ENCODE measurements at places on chromosomes 2 and 18.

GRCh38 chr2:239261356-239261755 lies 139.5 kb downstream of the HDAC4 start:
- DNase-seq = no peak

- DNase-seq = no peak
Observed at GRCh38 chr2:175007510-175007909, 2.3 kb upstream of the CHN1 start.

GRCh38 chr2:96437512-96437911 lies 67.6 kb downstream of the NEURL3 start:
- no peak for DNase-seq

- DNase-seq = no peak
Observed at GRCh38 chr18:48538531-48539405, at the start of gene CTIF. Gene CTIF (plus strand): TSS chr18:48539031. CDS start chr18:48619566, 80,535 bp downstream.

GRCh38 chr2:59168766-59169165 lies 927.6 kb upstream of the FANCL start:
- no peak for DNase-seq

DNA sequence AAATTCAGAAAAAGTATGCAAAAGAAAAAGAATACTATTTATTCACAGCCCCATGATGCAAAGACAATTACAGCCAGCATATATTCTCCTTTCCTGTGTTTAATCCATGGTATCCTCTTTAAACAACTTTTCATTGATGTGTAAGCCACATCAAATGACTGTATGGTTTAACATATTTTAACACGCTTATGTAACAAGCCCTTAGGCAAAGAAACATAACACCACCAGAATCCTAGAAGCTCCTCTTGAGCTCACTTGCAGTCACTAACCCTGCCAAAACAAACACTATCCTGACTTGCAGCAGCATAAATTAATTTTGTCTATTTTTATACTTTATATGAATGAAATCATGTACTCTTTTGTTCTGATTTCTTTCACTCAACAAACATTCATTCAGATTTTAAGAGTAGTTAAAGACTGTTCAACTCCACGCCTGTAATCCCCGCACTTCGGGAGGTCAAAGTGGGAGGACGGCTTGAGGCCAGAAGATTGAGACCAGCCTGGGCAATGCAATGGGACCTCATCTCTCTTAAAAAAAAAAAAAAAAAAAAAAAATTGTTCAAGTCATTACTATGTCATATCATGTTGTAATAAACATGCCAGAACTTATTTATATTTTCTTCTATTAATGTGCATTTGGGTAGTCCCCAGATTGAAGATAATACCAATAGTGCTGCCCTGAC lies 226.3 kb downstream of the NBAS start:
- DNase-seq = no peak

- DNase-seq = no peak
Observed at GRCh38 chr18:42509750-42510415, 554.8 kb downstream of the PIK3C3 start.

DNA sequence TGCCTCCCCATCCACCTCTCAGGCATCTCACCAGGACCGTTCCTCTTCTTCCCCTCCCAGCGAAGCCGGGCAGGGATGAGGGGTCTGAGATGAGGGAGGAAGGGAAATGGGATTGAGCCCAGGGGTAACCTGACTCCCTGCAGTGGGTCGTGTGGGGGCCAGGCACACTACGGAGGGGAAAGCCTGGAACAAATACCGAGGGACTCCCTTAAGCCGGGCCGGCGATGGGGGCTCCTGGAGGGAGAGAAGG lies 250 bp upstream of the SPEG start:
- no peak for DNase-seq

DNA sequence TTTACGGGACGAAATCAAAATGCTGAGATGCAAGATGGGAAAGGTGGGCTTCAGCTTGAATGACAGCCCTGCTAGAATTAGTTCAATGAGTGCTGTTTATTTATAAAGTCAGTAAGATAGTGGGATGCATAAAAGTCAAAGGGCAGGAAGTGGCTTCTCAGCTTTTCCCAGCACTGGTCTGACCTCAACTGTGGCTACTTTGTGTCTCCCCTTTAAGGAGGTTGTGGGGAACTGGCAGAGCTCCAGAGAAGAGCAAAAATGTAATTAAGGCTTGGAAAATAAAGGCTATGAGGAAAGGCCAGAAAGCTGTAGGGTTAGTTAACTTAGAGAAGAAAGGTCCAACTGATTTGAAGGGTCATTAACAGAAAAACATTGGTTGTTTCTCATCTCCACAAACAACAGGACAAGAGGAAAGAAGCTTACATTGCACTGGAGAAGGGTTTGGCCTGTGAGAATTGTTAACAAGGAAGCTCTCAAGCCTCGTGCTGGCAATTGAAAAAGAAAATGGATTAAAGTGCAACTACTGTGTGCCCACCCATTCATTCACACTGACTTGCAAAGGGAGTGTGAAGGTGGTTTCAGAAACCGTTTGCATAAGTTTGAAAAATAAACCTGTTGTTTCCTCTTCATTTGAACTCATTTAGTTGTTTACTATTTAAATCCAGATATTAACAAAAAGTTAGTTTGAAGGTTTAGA lies 68.8 kb upstream of the CD28 start:
- no peak for DNase-seq

DNA sequence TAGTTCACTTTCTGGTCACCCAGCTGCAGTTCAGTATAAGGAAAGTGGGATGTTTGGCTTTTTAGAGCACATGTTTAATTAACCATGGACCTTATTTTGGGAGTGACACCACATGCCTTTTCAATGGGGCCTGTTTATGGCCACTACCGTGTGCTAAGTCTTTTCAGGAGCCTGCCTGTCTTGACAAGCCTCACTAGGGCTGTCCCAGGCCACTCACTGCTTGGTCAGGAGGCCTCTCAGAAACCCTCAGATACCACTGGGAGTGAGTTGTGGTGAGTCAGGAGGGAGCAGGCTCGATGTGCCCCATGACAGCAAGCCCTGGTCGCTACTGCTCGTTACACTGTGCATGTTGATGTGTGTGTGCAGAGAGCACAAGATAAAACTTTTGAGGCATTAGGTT lies 123.0 kb downstream of the MAP4K4 start:
- no peak for DNase-seq

- DNase-seq = no peak
Observed at GRCh38 chr2:196990788-196991461, 64.4 kb upstream of the PGAP1 start.

GRCh38 chr2:84805250-84805958 lies 75.5 kb downstream of the TRABD2A start:
- DNase-seq = no peak

DNA sequence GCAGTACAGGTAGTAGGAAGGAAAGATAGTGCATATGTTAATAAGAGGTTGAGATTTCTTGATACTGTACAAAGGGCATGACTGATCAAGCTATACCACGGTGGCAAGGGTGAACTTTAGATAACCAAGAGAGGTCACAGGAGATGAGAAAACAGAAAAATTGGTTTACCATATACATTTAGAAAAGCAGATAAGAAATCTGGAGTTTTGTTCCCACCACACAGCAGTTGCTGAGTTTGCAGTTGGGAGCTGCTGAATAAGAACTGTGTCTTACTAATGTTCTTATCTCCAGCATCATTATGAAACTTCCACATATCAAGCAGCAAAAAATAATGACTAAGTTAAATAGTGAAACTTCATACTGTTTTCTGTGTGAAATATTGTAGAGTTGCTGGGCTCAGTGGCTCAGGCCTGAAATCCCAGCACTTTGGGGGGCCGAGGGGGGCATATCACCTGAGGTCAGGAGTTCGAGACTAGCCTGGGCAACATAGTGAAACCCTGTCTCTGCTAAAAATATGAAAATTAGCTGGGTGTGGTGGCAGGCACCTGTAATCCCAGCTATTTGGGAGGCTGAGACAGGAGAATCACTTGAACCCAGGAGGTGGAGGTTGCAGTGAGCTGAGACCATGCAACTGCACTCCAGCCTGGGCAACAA lies 12.0 kb upstream of the IMPACT start:
- DNase-seq = no peak

DNA sequence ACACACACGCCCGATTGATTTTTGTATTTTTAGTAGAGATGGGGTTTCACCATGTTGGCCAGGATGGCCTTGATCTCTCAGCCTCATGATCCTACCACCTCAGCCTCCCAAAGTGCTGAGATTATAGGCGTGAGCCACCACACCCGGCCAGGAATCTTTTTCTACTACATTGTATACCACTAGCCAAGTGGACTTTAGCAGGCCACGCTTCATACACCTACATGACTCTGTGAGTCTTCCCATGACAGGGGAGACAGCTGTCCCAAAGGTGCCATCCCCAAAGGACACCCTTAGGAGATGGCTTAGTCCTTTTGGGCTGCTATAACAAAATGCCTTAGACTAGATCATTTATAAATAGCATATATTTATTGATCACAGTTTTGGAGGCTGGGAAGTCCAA lies 32.8 kb downstream of the ERMN start:
- no peak for DNase-seq

DNA sequence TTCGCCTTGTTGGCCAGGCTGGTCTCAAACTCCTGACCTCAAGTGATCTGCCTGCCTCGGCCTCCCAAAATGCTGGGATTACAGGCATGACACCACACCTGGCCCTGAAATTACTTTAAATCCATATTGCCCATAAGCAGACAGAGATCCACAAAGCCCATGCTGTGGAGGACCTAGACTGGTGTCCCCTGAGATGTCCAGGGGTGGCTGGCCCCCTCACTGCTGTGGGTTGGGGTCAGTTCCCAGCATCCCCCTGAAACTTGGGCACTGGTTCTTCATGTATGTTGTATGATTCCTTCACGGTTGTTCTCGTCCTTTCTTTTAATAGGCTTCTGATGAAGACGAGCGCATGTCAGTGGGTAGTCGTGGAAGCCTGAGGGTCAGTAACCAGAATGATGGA lies 78.1 kb upstream of the RBM44 start:
- DNase-seq = no peak

- DNase-seq = no peak
Observed at GRCh38 chr2:72205504-72205881, 57.8 kb upstream of the CYP26B1 start.

DNA sequence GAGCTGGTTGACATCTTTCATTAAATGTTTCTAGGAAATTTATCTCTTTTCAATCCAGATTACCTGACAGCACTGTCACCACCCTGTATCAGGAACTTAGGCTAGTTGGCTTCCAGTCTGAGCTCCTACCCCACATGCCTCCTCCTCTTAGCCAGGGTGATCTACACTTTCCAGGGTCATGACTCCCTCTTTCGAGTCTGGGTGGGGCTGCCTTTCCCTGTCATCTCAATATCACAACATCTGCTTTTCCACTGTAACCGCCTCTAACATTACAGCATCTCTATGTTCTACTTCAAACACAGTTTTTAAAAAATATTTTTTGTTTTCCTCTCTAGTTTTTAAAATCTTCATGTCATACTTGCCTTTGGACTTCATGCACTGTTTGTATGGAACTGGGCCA lies 129.2 kb downstream of the RBMS1 start:
- no peak for DNase-seq

DNA sequence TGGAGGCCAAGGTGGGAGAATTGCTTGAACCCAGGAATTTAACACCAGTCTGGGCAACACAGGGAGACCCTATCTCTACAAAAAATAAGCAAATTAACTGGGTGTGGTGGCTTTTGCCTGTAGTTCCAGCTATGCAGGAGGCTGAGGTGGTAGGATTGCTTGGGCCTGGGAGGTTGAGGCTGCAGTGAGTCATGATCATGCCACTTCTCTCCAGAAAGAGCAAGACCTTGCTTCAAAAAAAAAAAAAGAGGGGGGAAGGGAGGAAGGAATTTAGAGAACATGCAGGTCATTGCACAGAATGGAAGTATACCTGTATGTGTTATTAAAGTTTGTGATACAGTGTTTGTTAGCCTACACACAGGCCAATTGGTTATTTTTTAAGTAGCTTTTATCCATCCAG lies 25.8 kb downstream of the PKP4 start:
- no peak for DNase-seq

DNA sequence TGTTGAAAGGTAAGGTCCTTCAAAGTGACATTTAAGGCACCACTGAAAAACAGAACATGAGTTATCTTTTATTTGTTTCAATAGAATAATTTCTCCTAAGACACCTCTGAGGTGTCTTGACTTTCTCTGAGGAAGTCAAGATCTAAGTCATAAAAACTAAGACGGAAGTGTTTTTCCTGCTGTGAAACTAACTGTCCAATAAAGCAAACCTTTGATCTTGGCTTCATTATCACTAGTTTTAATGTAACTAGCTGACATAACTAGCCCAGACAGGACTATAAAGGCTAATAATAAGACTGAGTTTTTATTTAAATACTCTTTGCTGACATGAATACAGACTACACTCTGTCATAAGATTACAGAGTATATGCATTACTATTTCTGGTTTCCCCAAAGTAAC lies 36.6 kb downstream of the INO80D start:
- DNase-seq = no peak

GRCh38 chr2:166610913-166611305 lies 116.9 kb upstream of the SCN7A start:
- DNase-seq = no peak

- DNase-seq = no peak
Observed at GRCh38 chr18:34998661-34999060, 42.6 kb upstream of the MAPRE2 start.
